ENCODE measurements at places on chromosomes 6 and 20.

GRCh38 chr20:63163596-63164483 lies 52.1 kb downstream of the YTHDF1 start:
- DNase-seq, result no peak

GRCh38 chr6:144519426-144519825 lies 234.3 kb downstream of the UTRN start:
- DNase-seq, result no peak

DNA sequence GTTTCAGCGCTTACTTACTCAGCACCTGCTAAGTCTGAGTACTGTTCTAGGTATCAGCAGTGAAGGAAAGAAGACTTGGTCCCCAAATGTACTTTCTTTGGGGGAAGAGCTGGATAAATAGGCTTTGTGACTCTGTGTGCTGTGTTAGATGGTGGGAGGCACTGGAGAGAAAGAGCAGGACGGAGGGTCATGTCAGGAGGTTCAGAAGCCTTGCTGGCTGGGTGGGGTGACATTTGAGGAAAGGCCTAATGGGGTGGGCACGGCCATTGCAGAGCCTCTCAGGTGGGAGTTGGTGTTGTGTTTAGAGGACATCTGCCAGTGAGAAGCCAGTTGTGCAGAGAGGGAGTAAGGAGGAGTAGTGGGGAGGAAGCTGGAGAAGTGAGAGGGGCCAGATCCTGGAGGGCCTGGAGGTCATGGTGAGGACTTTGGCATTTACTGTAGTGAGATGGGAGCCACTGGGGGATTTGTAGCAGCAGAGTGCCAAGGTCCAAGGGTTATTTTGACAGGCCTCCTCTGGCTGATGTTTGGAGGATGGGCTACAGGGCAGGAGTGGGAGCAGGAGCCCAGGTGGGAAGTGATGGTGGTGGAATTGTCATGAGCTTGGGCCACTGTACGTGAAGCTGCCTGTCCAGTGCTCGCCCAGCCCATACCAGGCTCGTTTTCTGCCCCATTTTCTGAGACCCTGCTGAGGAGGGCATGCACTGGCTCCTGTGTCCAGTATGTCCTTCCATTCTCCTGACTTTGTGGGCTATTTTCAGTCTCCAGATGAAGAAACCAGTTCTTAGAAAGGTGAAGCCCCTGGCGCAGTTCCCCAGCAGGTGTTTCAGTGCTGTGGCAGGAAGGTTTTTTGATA lies 886 bp downstream of the SDCBP2 start:
- DNase-seq, result no peak

- DNase-seq, result no peak
Observed at GRCh38 chr6:4606016-4606415, 170.2 kb upstream of the CDYL start.

DNA sequence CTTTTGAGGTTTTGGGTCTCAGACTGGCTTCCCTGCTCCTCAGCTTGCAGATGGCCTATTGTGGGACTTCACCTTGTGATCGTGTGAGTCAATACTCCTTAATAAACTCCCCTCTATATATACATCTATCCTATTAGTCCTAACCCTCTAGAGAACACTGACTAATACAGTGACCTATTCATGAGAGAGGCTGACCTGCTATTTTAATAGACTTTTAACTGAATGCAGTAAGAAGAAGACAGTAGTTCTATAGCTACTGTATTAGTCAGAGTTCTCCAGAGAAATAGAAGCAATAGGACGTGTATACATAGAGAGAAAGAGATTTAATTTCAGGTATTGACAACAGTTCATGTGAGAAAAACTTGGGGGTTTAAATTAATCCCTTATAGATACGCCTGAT lies 53.3 kb upstream of the SMLR1 start:
- no peak for DNase-seq

DNA sequence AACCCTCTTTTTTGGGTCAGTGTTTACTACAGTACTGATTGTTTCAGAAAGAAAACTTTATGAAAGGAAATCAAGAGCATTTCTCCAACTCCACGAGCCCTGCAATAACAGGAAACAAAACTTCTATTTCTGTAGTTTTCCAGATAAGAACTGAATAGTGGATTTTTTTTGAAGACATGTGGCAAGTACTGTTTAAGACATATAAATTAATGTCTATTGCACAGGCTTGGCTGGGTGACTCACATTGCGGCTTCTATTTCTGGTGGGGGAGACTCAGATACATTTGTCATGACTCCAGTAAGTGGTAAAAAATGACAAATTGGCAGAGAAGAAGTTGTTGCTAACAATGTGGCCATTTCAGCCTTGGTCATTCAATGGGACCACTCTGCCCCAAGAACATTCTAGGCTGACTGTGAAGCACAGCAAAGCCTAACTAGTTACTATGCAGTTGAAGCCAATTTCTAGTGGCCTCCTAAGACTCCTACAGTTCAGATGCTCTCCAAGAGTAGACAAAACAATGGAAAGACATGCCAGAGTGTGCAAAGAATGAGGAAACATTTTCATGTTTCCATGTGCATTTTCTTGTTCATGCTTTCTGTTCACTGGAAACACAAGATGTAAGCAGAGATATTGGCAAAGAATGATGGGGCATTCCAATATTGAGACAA lies 200.9 kb downstream of the EDN1 start:
- DNase-seq, result peak; percentile 88

DNA sequence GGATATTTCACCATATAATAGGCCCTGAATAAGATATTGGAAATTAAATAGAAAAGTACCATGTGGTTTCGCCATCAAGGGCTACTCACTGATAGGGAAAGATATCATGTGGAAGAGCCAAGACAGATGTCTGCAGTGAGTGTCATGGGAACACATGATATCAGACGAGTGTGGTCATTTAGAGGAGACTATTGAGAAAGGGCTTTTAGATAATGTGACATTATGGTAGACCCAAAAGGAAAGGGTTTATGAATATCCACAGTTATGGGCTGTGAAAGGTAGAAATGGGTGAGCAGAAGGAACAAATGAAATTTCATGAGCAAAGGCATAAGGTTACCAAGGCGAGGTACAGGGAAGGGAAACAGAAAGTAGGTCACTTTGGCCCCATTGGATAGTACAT lies 182.3 kb upstream of the PRSS16 start:
- no peak for DNase-seq

GRCh38 chr6:110514818-110515217 lies 38.4 kb upstream of the SLC22A16 start:
- DNase-seq, result no peak

GRCh38 chr20:64107736-64108457 lies 532 bp upstream of the NPBWR2 start:
- no peak for DNase-seq

DNA sequence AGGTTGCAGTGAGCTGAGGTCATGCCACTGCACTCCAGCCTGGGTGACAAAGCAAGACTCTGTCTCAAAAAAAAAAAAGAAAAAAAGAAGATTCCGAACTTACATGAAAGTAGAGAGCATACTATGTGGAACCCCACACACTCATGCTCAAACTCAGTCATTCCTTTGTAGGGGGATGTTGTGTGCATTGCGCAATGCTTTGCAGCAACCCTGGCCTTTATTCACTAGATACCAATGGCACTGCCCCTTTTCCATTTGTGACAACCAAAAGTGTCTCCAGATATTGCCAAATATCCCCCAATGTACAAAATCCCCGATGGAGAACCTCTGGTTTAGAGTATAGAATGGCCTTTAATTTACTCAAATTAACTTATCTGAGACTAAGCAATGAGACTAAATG lies 158.6 kb downstream of the GJA1 start:
- DNase-seq, result no peak

GRCh38 chr6:131159578-131159977 lies 24.3 kb downstream of the AKAP7 start:
- peak; percentile 72 for DNase-seq

Data from brain microvascular endothelial cell (primary cell).